HT1080 (cell line): ENCODE measurements at places on chromosomes 5 and 9.
A peak's percentile ranks its signal among the peaks of the same experiment; 100 is the strongest.

- no peak for DNase-seq
These were observed 13.5 kb downstream of the C5orf46 start for GRCh38 chr5:147892696-147893296.

GRCh38 chr5:96649681-96650540 is 12.3 kb upstream of the CAST start:
- no peak for DNase-seq

GRCh38 chr5:164235300-164235891 is 730.0 kb downstream of the MAT2B start:
- peak; percentile 75 for DNase-seq

- no peak for DNase-seq
These were observed 8.8 kb downstream of the BARHL1 start for GRCh38 chr9:132591244-132591643.

- no peak for DNase-seq
These were observed 4.7 kb upstream of the PTGS1 start for GRCh38 chr9:122366074-122366660.

DNA sequence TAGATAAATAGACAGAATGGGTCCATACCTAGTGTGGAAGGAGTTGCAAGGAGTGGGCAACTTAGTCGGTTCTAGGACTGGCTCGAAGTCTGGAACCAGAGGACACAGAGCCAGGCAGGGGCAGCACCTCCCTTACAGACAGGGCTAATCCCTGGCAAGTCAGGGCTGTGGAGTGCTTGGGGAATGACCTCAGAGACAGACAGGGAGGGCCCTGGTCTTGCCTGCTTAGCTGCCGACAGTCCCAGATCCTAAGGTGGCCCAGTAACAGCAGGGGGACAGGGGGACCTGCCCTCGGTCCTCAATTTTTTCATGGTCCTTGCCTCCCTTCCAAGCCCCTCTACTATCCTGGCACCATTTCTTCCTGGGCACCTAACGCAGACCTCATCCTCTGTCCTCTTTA is 222.4 kb upstream of the TNC start:
- DNase-seq, result no peak
